ENCODE measurements at places on chromosomes 4 and X.

DNA sequence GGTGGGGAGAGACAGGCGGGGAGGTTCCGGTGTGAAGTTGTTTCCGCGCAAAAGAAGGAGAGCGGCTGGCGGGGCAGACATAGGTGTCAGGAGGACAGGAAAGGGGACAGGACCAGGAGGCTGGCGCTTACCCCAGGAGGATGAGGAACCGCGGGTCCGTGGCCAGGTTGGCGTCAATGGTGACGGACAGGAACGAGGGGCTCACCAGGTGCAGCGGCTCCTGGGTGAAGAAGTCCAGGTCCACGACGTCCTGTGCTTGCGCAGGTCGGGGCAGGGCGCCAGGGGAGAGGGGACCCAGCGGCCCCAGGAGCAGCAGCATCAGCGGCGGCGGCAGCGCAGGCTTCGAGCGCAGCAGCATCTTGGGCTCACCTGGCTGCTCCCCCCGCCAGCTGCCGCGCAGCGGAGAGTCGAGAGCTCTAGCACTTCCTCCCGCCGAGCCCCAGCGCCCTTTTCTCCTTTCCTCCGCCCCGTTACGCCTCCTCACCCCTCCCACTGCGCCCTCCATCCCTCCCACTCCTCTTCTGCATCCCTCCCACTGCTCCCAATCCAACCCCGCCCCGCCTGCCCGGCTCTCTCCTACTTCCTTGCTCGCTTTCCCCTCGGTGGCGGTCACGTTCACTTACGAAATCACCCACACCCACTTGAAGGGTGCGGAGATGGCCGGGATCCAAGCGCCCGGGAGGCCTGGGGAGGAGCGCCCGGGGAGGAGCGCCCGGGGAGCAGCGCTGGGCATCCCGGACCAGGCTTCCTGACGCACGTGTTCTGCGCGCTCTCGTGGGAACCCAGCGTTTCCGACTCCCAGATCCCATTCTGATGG is at the start of gene HPSE:
Gene HPSE, minus strand, starts transcription at position 424 of the 817 bp plus-strand sequence. Its CDS starts 66 bp downstream, at position 358.
- DNase-seq: peak; percentile 69

DNA sequence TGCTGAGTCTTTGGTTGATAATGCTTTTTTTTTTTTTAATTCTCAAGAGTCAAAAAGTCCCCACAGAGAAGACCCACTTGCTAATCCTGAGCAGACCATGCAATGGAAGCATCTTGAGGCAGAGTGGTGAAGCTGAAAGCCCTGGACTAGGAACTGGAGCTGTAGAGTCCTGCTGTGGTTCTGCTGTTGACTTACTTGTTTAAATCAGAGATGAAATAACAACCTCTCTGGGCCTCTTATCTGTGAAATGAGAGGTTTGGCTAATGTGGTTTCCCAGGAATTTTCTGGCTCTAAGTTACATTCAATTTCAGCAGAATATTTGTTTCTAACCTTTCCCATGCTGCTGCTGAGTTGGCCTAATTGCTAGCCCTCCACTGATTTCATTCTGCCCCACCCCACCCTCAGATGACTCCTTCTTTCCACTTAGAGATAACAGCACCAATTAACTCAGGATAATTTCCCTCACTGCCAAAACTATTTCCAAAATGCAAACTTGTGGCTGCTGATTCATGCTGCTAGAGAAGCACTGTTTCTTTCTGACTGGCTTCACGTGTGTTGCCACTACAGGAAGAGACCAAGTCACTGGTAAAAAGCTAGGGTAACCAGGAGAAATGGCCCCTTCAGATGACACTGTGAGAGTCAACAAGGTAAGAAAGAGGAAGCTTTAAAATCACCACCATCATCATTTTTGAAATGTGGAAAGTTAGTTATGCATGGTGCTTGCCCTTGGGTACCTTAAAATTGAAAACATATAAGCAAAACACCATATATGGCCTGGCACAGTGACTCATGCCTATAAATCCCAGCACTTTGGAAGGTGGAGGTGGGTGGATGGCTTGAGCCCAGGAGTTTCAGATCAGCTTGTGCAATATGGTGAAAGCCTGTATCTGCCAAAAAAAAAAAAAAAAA is 326.4 kb downstream of the DCHS2 start:
- no peak for DNase-seq

DNA sequence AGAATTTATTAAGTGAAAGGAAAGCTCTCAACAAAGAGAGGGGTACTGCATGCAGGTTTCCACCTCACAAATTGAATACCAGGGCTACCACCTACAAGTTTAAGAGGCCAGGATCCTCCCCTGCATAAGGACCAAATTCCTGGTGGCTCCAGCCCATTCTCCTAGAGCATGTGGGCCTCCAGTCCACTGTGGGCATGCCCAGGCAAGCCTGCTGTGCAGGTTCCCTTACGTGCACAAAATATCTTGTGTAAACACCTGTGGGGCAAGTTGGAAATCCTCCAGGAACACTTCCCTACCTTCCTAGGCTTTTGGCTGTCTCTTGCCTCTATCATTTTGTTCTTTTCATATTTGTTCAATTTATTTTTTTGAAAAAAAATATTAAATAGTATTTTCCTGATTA is 724.3 kb downstream of the ARAP2 start:
- DNase-seq: no peak

- no peak for DNase-seq
Observed at GRCh38 chrX:133175605-133176004, 42.5 kb downstream of the TFDP3 start.

GRCh38 chr4:6340446-6341015 is 70.9 kb downstream of the WFS1 start:
- no peak for DNase-seq

DNA sequence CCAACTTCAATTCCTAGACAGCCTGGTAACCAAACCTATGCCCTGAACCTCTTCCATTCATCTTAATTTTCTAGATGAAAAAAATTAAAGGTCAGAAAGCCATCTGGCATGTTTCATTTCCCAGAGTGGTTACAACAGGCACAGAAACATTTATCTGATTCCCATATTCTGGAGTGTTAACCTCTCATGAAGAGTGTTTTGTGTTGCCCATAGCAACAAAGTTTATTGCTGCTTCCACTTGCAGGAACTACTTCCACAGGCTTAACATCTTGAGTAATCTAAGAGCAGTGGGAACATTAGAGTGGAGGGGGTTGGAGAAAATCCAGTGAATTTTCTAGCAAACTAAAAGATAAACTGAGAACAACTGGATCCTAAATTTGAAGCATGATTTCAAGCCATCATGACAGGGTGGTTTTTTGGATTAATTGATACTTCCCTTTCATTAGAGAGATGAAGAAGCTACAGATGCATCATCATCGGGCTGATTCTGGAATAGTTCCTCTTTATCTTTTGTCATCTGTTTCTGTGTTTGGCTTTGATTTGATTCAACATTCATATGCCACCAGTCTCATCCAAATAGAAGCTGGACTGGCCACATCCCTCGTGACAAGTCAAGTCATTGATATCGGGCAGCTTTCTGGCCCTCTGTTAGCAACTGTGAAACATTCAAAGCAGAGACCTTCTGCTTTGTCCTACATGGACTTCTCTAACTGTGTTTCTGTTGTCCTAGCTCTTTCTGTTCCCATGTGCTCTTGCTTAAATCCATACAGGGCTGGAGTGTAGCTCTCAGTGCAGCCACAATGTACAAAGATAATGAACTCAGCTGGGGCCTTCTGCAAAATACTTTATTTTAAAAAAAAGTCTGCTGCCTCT is 167.3 kb downstream of the MID1IP1 start:
- no peak for DNase-seq

- DNase-seq: no peak
Observed at GRCh38 chrX:108029928-108030711, 14.7 kb upstream of the VSIG1 start.

DNA sequence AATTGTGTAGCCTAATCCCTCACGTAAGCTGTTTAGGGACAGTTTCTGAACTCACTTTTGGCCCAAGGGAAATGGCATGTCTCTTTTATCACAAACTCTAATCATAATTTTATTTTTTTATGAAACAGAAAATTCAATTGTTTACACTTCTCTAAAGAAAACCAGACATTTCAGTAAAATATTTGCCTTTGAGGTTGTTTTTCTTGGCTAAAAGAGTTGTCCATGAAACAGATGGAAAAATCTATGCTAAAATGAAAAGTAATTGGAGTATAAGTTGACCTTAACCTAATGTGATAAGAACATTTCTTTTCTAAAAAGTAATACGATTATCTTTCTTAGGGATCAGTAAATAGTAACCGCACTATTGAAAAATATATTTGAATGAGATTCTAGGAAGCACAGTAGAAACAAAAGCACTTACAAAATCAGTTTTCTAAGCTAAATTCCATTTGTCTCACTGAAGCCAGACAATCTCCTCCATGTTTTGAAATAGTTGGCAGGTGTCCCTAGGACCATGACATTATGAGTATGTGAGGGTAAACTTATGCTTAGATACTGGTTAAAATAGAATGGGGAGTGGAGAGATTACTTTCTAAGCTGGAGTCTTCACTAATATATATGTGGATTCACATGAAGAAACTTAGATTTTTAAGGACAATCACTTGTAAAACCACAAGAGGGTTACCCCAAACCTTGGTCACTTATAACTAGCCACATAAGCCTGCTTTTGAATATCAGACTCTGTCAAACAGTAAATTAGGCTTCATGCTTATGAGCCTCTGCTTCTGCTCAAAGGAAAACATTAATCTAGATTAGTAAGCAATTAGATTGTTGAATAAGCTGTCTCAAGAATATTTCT is 20.1 kb upstream of the TET2 start:
- no peak for DNase-seq

GRCh38 chrX:10350981-10351380 is 194.2 kb downstream of the CLCN4 start:
- DNase-seq: no peak

- no peak for DNase-seq
Observed at GRCh38 chr4:126939401-126939800, 693.4 kb upstream of the INTU start.

GRCh38 chr4:95867919-95868318 is 28.0 kb downstream of the PDHA2 start:
- DNase-seq: no peak

DNA sequence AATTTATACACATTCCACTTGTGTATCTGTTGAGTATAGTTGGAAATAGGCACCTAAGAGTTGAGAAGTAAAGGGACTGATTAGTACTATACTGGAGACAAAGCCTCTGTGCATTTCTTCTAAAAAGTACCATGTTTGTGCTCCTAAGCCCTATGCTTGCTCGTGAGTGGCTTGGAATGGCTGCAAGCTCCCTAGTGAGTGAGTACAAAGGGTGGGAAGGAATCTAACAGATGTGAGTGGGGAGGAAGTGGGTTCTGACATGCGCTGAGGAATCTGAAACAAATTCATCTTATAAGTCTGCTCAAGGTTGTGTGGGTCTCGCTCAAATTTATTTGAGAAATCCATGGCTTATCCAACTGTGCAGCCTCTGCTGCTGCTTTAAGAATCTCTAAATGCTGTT is 13.3 kb downstream of the SPCS3 start:
- no peak for DNase-seq

DNA sequence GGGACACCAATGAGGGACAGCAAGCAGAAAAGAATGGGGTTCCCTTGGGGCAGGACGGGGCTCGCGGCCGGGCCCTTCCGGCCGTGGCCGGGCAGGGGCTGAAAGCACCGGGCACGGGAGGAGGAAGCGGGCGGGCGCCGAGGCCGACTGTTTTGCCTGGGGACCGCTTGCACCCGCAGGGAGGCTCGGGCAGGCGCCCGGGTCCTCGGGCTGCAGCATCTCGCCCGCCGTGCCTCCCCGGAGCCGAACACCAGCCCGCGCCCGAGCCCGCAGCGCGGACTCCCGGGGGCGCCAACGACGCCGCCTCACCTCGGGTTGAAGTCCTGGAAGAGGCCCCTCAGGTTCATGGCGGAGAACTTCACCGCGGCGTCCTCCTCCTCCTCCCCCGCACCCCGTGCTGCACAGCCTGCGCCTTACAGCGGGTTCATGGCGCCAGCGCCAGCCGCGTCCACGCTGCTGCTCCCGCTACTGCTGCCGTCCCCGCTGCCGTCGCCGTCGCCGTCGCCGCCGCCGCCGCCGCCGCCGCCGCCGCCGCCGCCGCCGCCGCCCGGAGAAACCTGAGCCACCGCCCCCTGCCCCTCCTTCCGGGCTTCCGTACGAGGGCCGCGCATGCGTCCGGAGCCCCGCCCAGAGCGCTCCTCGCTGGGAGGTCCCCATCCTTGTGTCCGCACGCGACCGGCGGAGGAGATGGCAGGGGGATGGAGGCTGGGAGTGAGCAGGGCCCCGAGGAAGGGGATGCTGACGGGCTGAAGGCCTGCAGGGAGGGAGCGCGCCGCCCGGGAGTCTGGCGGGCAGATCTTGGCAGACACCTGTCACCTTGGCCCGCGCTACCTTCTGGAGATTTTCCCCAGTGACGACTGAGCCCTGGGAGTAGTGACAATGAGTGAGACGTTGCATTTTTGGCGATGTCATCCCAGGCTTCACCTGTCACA is at the start of gene TMEM185A:
Gene TMEM185A, minus strand, starts transcription at position 559 of the 932 bp plus-strand sequence. Its CDS starts 212 bp downstream, at position 347.
- peak; percentile 69 for DNase-seq

- DNase-seq: no peak
Observed at GRCh38 chrX:138704101-138704500, 7.4 kb downstream of the FGF13 start.

- DNase-seq: no peak
Observed at GRCh38 chrX:36867143-36867542, 141.0 kb upstream of the FAM47C start.

- DNase-seq: no peak
Observed at GRCh38 chrX:44147130-44147529, 173.9 kb upstream of the NDP start.

DNA sequence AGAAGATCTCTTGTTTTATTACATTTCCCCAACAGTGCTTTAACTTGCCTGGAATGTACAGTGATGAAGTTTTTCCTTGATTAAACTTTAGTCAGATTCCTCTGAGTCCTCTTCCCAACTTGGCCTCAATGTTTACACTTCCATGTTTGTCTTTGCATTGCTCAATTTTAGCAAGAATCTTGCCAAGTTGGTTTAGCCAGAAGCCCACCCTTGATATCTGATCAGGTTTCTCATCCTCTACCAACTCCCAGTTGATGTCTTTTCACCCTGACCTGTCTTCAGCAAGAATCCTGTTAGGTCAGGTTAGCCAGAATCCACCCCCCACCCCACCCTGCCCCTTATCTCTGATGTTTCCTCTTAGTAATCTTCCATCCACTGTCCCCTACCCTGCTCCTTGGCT is 120.9 kb downstream of the MBNL3 start:
- no peak for DNase-seq

DNA sequence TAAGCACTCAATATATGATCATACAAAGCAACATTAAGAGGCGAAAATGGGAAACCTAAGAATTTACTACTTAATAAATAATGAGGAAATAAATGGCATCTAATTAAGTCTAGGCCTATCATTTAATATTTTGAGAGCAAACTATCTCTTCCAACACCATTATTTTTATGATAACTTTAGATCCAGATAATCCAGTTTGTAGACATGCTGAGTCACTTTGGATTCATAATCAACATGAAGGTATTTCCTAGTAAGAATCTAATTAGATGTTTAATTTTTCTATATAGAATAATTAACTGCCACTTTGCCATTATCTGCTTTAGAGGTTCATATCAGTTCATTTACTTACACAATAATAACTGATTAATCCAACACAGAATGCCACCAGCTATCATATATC is 336.2 kb downstream of the INPP4B start:
- no peak for DNase-seq

- DNase-seq: no peak
Observed at GRCh38 chrX:8274170-8274569, 103.1 kb upstream of the VCX2 start.
